GM12878 (cell line): ENCODE measurements at places on chromosomes 1 and 21.
A peak's percentile ranks its signal among the peaks of the same experiment; 100 is the strongest.

- no peaks in the 10 kb centered on the region for H3K27me3 ChIP-seq
- 0 out of 2 replicates have a peak overlapping the region, but pooled peaks have one; percentile 20 for H3K27ac ChIP-seq
- DNase-seq: peak; percentile 66
- H3K36me3 ChIP-seq: peaks cover 4% of the 10 kb centered on the region; the same call in 1 of the 2 replicates
- no peak overlapping the region for H3K4me3 ChIP-seq
Observed at GRCh38 chr1:169115891-169116585, 9.5 kb downstream of the ATP1B1 start.

- DNase-seq: no peak
- H3K27me3 ChIP-seq: no peaks in the 10 kb centered on the region
- H3K4me3 ChIP-seq: no peak overlapping the region
- H3K27ac ChIP-seq: no peak overlapping the region
- no peaks in the 10 kb centered on the region for H3K4me1 ChIP-seq
Observed at GRCh38 chr1:236016083-236016482, 48.8 kb downstream of the NID1 start.

DNA sequence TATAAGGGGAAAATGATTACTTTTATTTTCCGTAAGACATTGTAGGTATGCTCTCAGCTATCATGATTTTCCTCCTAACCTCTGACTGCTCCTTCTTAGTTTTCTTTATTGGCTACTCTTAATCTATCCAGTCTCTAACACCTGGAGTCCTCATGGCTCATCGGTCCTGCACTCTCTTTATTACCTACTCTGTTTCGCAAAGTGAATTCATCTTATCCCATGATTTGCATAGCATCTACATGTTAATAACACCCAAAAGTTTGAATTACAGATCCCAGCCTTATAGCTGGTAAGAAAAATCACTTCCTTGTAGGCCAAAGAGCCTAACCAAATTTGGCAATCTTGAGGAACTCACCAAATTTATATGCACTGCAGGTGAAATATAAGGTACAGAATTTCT is 136.3 kb downstream of the CDC42BPA start:
- H3K4me3 ChIP-seq: no peak overlapping the region
- no peaks in the 10 kb centered on the region for H3K4me1 ChIP-seq
- no peaks in the 10 kb centered on the region for H3K27me3 ChIP-seq
- no peak for DNase-seq

DNA sequence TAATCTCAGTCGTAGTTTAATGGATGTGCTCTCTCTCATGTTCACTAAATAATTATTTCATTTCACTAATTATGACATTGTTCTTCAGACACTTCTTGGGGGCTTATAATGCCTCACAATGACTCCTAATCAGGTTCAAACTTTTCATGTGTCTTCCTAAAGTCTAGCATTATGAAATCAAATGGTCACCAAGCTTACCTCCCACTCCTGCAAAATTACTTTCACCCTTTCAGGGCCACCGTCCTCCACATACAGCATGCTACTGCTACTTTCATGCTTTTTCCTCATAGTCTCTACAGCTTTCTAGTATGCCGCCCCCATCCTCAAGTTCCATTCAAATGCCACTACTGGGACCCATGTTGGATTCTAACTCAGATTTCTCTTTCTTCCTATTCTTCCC is 59.8 kb upstream of the C1orf53 start:
- DNase-seq: no peak
- no peaks in the 10 kb centered on the region; the same call in 1 of the 2 replicates for H3K27me3 ChIP-seq
- H3K36me3 ChIP-seq: no peaks in the 10 kb centered on the region
- no peaks in the 10 kb centered on the region for H3K4me1 ChIP-seq

DNA sequence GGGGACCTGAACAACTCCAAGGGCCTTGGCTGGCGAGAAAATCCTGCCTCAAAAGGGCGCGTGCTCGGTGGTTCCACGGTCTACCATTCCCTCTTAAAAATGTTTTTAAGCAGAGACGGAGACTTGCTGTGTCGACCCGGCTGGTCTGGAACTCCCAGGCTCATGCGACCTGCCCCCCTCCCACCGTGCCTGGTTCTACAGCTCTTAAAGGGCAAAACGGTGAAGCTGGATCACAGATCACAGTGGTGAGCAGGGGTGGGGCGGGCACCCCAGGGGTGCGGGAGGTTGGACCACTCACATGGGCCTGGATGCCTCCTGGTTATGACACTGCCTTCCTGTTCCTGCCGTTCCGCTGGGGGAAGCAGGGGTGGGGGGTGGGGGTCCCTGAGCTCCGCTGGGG is 4.2 kb upstream of the C1orf159 start:
- H3K27me3 ChIP-seq: peaks cover 2% of the 10 kb centered on the region; the same call in 1 of the 2 replicates
- peaks cover 4% of the 10 kb centered on the region; the same call in 1 of the 2 replicates for H3K4me1 ChIP-seq
- H3K36me3 ChIP-seq: no peaks in the 10 kb centered on the region

- H3K27ac ChIP-seq: no peak overlapping the region
- H3K36me3 ChIP-seq: no peaks in the 10 kb centered on the region
- H3K4me3 ChIP-seq: no peak overlapping the region
- H3K27me3 ChIP-seq: no peaks in the 10 kb centered on the region; the same call in 1 of the 2 replicates
- DNase-seq: peak; percentile 23
Observed at GRCh38 chr1:241600496-241600901, 39.7 kb downstream of the CHML start.

- no peak overlapping the region for H3K27ac ChIP-seq
- H3K27me3 ChIP-seq: no peaks in the 10 kb centered on the region
- H3K36me3 ChIP-seq: no peaks in the 10 kb centered on the region
Observed at GRCh38 chr1:178294654-178295053, 200.8 kb downstream of the RASAL2 start.

GRCh38 chr1:119254067-119254720 is 113.7 kb upstream of the WARS2 start:
- no peaks in the 10 kb centered on the region for H3K36me3 ChIP-seq
- no peaks in the 10 kb centered on the region for H3K4me1 ChIP-seq
- no peak overlapping the region for H3K4me3 ChIP-seq
- no peak for DNase-seq
- no peak overlapping the region for H3K27ac ChIP-seq

GRCh38 chr1:214228976-214229375 is 52.0 kb upstream of the SMYD2 start:
- no peaks in the 10 kb centered on the region for H3K4me1 ChIP-seq
- no peak for DNase-seq

GRCh38 chr1:235876402-235876841 is 9.7 kb upstream of the LYST start:
- no peaks in the 10 kb centered on the region for H3K27me3 ChIP-seq
- H3K27ac ChIP-seq: peak overlapping the region; percentile 58; the same call in 1 of the 2 replicates
- no peak for DNase-seq
- H3K36me3 ChIP-seq: no peaks in the 10 kb centered on the region
- peak overlapping the region; percentile 30; the same call in 1 of the 2 replicates for H3K4me3 ChIP-seq
- H3K4me1 ChIP-seq: peaks cover 24% of the 10 kb centered on the region

DNA sequence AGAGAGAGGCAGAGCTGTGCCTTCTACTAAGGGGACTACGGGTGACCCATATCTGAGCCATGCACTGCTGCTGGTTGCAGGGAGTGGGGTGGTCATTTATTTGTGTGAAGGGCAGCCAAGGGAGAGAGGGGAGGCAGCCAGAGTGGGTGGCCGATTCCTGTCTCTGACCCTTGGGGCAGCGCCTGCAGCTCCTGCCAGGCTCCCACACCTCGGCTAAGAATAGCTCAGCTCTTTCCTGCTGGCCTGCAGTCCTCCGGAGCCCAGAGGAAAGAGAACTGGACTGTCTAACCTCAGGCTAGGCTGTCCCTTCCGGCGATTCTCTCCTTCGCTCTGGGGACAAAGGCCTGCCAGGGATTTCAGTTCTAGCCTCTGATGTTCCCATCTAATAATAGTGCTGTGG is 11.6 kb upstream of the CD34 start:
- no peaks in the 10 kb centered on the region for H3K36me3 ChIP-seq
- peaks cover 9% of the 10 kb centered on the region for H3K27me3 ChIP-seq
- DNase-seq: no peak
- H3K27ac ChIP-seq: no peak overlapping the region
- no peaks in the 10 kb centered on the region for H3K4me1 ChIP-seq

GRCh38 chr1:91876781-91877573 is 9.0 kb downstream of the TGFBR3 start:
- H3K4me3 ChIP-seq: no peak overlapping the region
- H3K4me1 ChIP-seq: peaks cover 29% of the 10 kb centered on the region
- no peak for DNase-seq
- no peaks in the 10 kb centered on the region for H3K27me3 ChIP-seq
- peak overlapping the region; percentile 15; the same call in 1 of the 2 replicates for H3K27ac ChIP-seq

- H3K4me1 ChIP-seq: no peaks in the 10 kb centered on the region
- no peak overlapping the region for H3K27ac ChIP-seq
- no peaks in the 10 kb centered on the region for H3K27me3 ChIP-seq
- no peak overlapping the region for H3K4me3 ChIP-seq
- peaks cover 12% of the 10 kb centered on the region for H3K36me3 ChIP-seq
Observed at GRCh38 chr1:220003610-220004299, 42.5 kb downstream of the EPRS1 start.

DNA sequence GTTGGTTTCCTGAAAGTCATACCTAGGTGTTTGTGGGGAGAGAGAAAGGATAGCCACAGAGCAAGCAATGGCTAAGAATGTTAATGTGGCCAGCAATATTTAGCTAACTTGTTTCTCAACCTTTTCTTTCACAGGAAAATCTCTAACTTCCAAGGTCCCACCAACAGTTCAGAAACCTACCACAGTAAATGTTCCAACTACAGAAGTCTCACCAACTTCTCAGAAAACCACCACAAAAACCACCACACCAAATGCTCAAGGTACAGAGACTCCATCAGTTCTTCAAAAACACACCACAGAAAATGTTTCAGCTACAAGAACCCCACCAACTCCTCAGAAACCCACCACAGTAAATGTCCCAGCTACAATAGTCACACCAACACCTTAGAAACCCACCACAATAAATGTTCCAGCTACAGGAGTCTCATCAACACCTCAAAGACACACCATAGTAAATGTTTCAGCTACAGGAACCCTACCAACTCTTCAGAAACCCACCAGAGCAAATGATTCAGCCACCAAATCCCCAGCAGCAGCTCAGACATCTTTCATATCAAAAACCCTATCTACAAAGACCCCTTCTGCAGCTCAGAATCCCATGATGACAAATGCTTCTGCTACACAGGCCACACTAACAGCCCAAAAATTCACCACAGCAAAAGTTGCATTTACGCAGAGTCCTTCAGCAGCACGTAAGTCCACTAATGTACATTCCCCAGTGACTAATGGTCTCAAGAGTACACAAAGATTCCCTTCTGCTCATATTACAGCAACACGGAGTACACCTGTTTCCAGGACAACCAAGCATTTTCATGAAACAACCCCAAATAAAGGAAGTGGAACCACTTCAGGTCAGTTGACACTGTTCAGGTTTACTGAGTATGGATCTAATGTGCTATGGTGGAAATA is 15.3 kb downstream of the CD55 start:
- peaks cover 47% of the 10 kb centered on the region for H3K4me1 ChIP-seq
- H3K36me3 ChIP-seq: peaks cover 4% of the 10 kb centered on the region; the same call in 1 of the 2 replicates
- H3K4me3 ChIP-seq: peak overlapping the region; percentile 1; the same call in 1 of the 2 replicates
- peak; percentile 91 for DNase-seq

- no peaks in the 10 kb centered on the region for H3K4me1 ChIP-seq
- DNase-seq: no peak
- H3K27me3 ChIP-seq: no peaks in the 10 kb centered on the region
- no peak overlapping the region for H3K4me3 ChIP-seq
Observed at GRCh38 chr1:27970401-27970800, 10.6 kb downstream of the XKR8 start.

- no peaks in the 10 kb centered on the region for H3K4me1 ChIP-seq
- no peaks in the 10 kb centered on the region for H3K36me3 ChIP-seq
- DNase-seq: no peak
- H3K4me3 ChIP-seq: no peak overlapping the region
- H3K27me3 ChIP-seq: no peaks in the 10 kb centered on the region
Observed at GRCh38 chr21:26977746-26978145, 10.9 kb upstream of the ADAMTS5 start.

DNA sequence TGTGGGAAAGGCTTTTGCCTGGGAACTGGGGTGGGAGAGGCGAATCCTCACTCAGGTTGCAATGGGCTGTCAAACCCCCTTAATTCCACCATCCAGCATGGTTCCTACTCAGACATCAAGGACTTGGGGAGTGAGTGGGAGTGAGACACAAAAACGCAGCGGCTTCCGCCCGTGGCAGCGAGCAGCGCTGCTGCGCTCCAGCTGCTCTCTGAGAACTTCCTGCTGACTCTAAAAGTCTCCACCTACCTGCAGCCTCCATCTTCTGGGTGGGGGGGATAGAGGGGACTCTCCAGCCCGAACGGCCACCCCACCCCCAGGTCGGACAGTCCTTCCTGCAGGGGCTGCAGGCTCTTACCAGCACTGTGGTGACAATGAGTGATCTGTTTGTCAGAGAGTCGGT is 184.4 kb downstream of the GRIK3 start:
- DNase-seq: no peak
- H3K4me3 ChIP-seq: no peak overlapping the region
- no peaks in the 10 kb centered on the region for H3K4me1 ChIP-seq
- no peak overlapping the region for H3K27ac ChIP-seq
- H3K36me3 ChIP-seq: no peaks in the 10 kb centered on the region

- DNase-seq: no peak
- no peak overlapping the region for H3K4me3 ChIP-seq
- H3K27ac ChIP-seq: peak overlapping the region; percentile 55
- peaks cover 3% of the 10 kb centered on the region for H3K36me3 ChIP-seq
Observed at GRCh38 chr1:26580116-26580515, 50.6 kb downstream of the RPS6KA1 start.

- H3K36me3 ChIP-seq: no peaks in the 10 kb centered on the region
- no peaks in the 10 kb centered on the region for H3K4me1 ChIP-seq
- no peaks in the 10 kb centered on the region for H3K27me3 ChIP-seq
Observed at GRCh38 chr1:170970256-170970655, 34.9 kb downstream of the MROH9 start.

GRCh38 chr1:195733826-195734225 is 874.4 kb downstream of the KCNT2 start:
- H3K4me3 ChIP-seq: no peak overlapping the region
- no peak overlapping the region for H3K27ac ChIP-seq
- no peak for DNase-seq
- H3K36me3 ChIP-seq: no peaks in the 10 kb centered on the region
- H3K27me3 ChIP-seq: no peaks in the 10 kb centered on the region

GRCh38 chr1:216183454-216183853 is 239.8 kb downstream of the USH2A start:
- no peaks in the 10 kb centered on the region for H3K4me1 ChIP-seq
- H3K27ac ChIP-seq: no peak overlapping the region
- no peak overlapping the region for H3K4me3 ChIP-seq
- no peaks in the 10 kb centered on the region for H3K27me3 ChIP-seq
- H3K36me3 ChIP-seq: no peaks in the 10 kb centered on the region

GRCh38 chr1:43858324-43858723 is 75.3 kb upstream of the ARTN start:
- H3K36me3 ChIP-seq: peaks cover 1% of the 10 kb centered on the region; the same call in 1 of the 2 replicates
- H3K27me3 ChIP-seq: no peaks in the 10 kb centered on the region
- no peak overlapping the region for H3K4me3 ChIP-seq
- H3K27ac ChIP-seq: no peak overlapping the region
- DNase-seq: no peak
